ENCODE measurements at places on chromosomes 13 and 19.
A peak's percentile ranks its signal among the peaks of the same experiment; 100 is the strongest.

DNA sequence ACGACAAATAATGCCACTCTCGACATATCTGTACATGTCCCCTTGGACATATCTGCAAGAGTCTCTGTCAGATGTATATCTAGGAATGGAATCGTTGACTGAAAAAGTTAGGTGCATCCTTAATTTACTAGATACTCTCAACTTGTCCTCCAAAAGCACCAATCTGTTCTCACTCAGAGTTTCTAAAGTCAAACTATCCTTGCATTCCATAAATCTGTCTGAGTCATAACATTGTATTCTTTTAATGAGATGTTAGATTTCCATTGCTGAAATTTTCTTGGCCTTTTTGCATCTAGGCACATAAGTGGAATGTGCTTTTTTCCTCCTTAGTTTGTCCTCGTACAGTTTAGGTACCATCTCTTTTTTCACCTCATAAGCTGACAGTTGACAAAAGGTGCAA is 139.8 kb downstream of the PTPRS start:
- DNase-seq: no peak

- DNase-seq: no peak
Measured at GRCh38 chr19:5540208-5540607, 27.5 kb downstream of the TINCR start.

GRCh38 chr13:97913206-97913605 is 40.3 kb upstream of the IPO5 start:
- DNase-seq: no peak

GRCh38 chr19:17943274-17944221 is 10.7 kb downstream of the CCDC124 start:
- no peak for DNase-seq

DNA sequence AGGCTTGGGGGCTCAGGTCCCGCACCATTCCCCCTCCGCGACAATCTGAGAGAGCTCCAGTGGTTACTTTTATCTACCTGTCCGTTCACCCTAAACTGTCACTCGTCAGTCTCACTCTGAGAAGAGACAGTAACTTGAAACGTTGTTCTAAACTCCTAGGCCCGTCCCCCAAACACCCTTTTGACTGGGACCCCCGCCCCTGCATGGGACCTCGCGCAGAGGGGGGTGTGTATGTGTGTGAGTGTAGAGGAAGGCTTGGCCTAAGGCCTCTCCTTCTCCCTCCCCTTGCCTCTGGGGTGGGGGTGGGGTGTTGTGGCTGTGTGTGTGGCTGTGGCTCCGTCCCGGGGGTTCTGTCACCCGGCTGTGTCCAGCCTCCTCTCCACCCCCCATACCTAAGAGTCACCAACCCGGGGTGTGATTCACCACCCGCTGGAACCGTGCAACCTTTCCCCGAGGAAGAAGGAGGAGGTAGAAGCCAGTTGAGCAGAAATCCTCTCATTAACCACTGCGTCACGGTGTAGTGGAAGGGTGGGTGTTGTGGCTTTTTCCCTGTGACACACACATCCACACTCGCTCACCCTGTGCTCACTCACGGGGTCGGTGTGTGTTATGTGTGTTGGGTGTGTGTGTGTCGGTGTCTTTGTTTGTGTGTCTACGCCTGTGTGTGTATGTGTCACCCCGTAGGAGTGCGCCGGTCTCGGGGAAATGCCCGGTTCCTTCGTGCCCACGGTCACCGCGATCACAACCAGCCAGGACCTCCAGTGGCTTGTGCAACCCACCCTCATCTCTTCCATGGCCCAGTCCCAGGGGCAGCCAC is 2.4 kb downstream of the FOSB start:
- peak; percentile 52 for DNase-seq

- DNase-seq: no peak
Measured at GRCh38 chr13:30394751-30395191, 27.5 kb upstream of the UBE2L5 start.

- no peak for DNase-seq
Measured at GRCh38 chr19:55650126-55650557, 2.1 kb downstream of the CCDC106 start.

DNA sequence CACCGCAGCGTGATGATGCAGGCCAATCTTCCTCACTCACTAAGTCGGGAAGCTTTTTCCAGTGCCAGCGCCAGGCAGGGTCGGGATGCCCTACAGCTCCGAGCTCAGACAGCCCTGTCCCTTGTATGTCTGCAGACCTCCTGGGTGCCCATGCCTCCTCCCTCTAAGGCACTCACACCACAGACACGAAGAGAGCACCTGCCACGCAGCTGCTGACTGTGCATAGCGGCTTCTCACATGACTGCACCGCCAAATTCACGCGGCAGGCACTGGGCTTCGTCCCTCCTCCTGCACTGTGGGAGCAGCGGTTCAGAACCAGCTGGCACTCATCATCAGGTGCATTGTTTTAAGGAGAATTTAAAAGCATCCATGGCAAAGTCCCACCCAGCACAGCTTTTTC is 88.1 kb downstream of the SLC7A1 start:
- DNase-seq: no peak

DNA sequence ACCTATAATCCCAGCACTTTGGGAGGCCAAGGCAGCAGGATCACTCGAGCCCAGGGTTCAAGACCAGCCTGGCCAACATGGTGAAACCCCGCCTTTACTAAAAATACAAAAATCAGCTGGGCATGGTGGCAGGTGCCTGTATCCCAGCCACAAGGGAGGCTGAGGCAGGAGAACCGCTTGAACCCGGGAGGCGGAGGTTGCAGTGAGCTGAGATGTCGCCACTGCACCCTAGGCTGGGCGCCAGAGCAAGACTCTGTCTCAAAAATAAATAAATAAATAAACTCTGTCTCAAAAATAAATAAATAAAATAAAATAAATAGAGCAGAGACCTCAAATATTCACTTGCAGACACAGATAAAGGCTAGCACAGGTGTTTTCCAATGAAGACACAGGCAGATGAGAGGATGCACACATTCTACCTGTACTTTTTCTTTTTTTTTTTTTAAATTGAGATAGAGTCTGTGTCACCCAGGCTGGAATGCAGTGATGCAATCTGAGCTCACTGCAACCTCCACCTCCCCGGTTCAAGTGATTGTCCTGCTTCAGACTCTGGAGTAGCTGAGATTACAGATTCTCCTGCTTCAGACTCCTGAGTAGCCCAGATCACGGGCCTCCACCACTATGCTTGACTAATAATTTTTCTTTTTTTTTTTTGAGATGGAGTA is 2.7 kb upstream of the RPS16 start:
- DNase-seq: peak; percentile 26

- peak; percentile 91 for DNase-seq
Measured at GRCh38 chr13:109840201-109840892, 54.0 kb upstream of the IRS2 start.

DNA sequence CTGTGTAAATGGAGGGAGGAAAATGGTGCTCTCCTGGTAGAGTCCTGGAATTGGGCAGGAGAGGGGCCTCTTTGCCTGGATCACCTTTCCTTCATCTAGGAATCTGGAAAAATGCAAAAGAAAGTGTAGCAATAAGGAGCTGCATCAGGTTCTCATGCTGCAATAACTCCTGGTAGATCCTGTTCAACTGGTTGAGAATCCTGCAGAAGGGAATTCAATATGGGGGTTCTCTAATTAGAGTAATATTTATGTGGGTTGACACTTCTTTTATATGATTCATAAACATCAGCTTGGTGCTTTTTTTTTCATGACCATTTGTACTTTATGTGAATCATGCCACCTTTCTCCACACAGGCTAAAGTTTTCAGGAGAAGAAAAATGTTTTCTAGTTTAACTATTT is 9.5 kb upstream of the NUDT15 start:
- no peak for DNase-seq

DNA sequence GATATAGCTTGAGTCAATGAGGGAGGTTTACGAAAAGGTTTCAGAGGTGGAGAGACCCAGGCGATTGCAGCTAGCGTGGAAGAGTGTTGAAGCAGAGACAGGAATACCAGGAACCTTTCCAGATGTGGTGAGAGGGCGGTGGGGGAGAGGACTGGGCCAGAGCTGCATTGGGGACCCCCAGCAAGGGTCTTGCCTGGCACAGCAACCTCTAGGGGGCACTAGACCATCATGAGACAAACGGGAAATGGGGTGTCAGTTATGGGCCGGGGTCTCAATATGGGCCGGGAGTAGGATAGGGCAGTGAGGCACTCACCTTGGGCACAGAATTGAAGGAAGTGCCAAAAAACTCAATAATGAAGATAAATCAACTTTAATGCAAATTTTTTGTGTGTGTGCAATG is 2.1 kb upstream of the LRP3 start:
- DNase-seq: no peak

DNA sequence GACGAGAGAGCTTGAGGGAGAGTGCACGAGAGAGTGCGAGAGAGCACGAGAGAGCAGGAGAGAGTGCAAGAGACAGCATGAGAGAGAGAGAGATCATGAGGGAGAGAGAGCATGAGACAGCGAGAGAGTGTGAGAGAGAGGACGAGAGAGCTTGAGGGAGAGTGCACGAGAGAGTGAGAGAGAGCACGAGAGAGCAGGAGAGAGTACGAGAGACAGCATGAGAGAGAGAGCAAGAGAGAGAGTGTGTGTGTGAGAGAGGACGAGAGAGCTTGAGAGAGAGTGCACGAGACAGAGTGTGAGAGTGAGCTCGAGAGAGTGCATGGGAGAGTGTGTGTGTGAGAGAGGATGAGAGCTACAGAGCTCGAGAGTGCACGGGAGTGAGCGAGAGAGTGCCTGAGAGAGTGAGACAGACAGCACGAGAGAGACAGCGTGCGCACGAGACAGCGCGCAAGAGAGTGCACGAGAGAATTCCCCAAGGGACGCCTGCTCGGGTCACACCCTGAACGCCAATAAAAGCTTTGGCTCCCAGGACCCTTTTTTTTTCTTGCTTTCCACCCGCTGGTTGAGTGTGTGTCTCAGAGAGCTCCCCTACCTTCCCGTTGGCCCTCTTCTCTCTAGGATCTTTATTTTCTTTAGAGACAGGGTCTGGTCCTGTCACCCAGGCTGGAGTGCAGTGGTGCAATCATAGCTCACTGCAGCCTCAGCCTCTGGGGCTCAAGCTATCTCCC is 3.7 kb downstream of the CD70 start:
- peak; percentile 19 for DNase-seq

- no peak for DNase-seq
Measured at GRCh38 chr13:98970330-98970729, 7.5 kb downstream of the DOCK9 start.

- DNase-seq: no peak
Measured at GRCh38 chr13:48496271-48497161, 36.4 kb downstream of the RCBTB2 start.

DNA sequence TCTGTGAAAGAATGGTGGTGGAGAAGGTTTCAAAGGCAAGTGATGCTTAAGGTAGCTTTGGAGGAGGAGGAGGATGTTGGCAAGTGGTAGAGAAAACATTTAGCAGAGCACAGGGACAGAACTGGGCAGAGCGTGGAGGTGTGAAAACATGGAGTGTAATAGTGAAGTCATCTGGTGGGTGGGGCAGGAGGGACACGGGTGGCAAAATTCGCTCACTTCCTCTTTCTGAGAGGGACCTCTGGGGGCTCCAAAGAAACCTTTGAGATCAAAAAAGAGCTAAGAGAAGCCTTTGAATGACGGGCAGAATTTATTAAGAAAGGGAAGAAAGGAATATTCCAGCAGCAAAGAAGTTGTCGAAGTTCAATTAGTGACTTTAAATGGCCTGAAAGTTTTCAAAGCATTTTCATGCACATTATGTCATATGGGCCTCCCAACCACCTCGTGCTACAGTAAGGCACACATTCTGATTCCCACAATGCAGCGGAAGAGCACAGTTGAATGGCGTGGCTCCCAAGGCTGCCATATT is 82.8 kb downstream of the STARD13 start:
- DNase-seq: no peak

DNA sequence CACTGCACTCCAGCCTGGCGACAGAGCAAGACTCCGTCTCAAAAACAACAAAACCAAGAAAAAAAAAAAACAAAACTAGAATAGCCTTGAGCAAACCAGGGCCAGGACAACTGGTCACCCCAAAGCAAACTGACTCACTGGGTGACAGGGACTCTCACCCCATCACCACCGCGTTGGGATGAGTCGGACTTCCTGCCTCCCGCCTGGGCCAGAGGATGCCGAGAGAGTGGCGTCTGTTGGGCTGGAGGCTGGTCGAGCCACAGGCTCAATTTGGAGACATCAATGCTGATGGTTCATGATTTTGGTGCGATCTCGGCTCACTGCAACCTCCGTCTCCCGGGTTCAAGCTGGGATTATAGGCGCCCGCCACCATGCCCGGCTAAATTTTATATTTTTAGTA is 11.6 kb downstream of the TMPRSS9 start:
- peak; percentile 81 for DNase-seq

- DNase-seq: peak; percentile 37
Measured at GRCh38 chr13:74132776-74133656, 1.2 kb downstream of the KLF12 start.

- no peak for DNase-seq
Measured at GRCh38 chr13:108268466-108269112, 929 bp upstream of the TNFSF13B start.

GRCh38 chr13:34070006-34070405 is 252.1 kb downstream of the RFC3 start:
- DNase-seq: peak; percentile 46

Measured in fibroblast of skin of back (primary cell).